Progenitor cell of endocrine pancreas (in vitro differentiated cells): ENCODE measurements at places on chromosomes 11 and 22. TPM values are rescaled to one million over a fixed set of nuclear protein-coding genes. Genes with fewer than 3 reads are reported as not detected.

GRCh38 chr11:14577835-14578529, 57.8 kb upstream of the PSMA1 start:
- peaks cover 4% of the 10 kb centered on the region for H3K4me1 ChIP-seq
- H3K4me3 ChIP-seq: no peak overlapping the region
- H3K36me3 ChIP-seq: peaks cover 17% of the 10 kb centered on the region
- H3K27ac ChIP-seq: no peak overlapping the region

DNA sequence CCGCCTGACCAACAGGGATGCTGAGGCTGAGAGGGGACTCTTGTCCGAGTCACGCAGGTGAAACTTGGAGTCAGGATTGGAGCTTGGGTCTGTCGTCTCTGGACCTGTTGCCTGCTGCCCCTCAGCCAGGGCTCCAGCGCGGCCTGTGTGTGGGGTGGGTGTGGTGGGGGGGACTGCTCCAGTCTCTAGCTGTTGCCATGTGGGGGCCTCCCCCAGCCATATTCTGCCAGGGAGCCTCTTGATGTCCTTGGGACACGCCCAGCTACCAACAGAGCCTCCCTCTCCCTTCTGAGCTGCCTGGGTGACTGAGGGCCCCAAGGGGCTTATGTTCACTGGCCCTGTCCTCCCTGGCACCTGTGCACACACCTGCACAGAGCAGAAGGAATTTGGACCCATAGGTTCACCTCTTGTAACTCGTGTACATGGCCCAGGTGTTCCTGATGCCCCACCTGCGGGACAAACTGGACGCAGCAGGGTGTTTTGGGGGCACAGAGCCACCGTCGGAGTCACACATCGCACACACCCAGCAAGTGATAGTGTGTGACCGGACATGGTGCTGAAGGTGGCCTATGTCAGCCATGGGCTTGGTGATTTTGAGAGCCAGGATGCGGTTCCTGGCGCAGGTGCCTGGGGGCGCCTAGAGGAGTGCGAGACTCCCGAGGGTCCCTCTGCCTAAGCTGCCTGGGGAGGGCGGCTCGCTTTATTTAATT, 252.3 kb downstream of the TBC1D22A start:
- no peaks in the 10 kb centered on the region for H3K27me3 ChIP-seq
- peaks cover 2% of the 10 kb centered on the region for H3K36me3 ChIP-seq
- peaks cover 3% of the 10 kb centered on the region for H3K4me1 ChIP-seq
- H3K4me3 ChIP-seq: no peak overlapping the region
- no peak for DNase-seq

GRCh38 chr11:36449561-36450096, 60.4 kb downstream of the TRAF6 start:
- no peak overlapping the region for H3K27ac ChIP-seq
- peaks cover 9% of the 10 kb centered on the region for H3K27me3 ChIP-seq
- no peaks in the 10 kb centered on the region for H3K36me3 ChIP-seq
- H3K4me1 ChIP-seq: peaks cover 23% of the 10 kb centered on the region
- no peak overlapping the region for H3K4me3 ChIP-seq

DNA sequence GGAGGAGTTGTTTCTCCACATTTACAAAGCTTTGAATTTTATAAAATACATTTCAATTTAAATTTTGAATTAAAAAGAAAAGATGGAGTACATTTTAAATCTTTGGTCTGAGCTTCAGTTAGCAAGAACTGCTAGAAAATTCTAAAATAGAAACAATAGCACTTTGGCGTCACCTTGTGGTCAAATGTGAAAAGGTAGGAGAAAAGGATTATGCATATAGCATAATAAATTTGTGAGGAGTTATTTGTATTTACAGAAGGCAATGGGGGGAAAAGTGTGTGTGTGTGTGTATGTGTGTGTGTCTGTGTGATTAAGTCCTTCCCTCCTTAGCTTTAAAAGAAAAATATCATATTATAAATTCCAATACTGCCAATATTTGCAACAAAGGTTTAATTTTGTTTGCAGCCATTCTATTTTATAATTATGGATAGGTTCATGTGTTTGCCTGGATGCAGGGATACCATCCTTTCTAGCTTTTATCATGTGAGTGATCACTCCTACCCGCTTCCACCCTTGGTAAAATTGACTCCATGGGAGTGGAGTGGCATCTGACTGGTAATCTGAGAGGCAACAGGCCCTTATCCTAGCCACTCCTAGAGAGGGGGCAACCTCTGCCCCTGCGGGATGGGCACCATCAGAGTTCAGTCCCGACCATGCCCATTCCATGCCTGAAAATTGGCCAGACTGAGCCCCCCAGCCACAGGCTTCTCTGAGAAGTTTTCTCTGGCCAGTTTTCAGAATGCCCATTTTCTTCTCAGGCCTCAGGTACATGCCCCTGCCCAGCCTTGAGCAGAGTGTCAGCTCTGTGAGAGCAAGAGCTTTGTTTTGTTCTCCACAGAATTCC, 13.6 kb upstream of the LGR4 start:
- peak overlapping the region; percentile 81 for H3K27ac ChIP-seq
- DNase-seq: peak; percentile 27
- no peak overlapping the region for H3K4me3 ChIP-seq
- H3K27me3 ChIP-seq: no peaks in the 10 kb centered on the region
- H3K4me1 ChIP-seq: peaks cover 5% of the 10 kb centered on the region

Gene KRTAP5-10
- total RNA-seq: 0.41 TPM in 1 of 2 replicates, not detected in the other

DNA sequence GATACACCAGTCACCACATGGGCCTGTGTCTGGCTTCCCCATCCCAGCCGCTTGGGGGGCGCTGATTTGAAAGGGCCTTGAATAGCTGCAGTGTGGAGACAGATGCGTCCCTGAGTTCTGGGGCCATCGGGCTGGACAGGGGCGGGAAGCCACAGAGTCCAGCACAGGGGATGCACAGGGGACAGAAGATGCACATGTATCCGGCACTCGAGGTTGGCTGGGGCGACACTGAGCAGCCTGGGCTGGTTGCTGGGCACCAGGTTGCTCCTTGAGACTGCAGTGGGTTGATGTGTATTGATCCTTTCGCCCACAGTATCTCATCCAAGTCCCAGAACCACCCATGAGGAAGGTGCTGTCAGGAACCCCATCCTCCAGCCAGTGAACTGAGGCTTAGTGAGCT, 99.3 kb upstream of the SYT13 start:
- no peak for DNase-seq
- no peak overlapping the region for H3K4me3 ChIP-seq
- H3K27me3 ChIP-seq: peaks cover 21% of the 10 kb centered on the region
- no peak overlapping the region for H3K27ac ChIP-seq

- H3K27ac ChIP-seq: peak overlapping the region; percentile 13
- H3K4me3 ChIP-seq: no peak overlapping the region
- no peaks in the 10 kb centered on the region for H3K27me3 ChIP-seq
- peaks cover 13% of the 10 kb centered on the region for H3K4me1 ChIP-seq
Observed at GRCh38 chr22:31271485-31271884, 20.8 kb downstream of the PIK3IP1 start.

DNA sequence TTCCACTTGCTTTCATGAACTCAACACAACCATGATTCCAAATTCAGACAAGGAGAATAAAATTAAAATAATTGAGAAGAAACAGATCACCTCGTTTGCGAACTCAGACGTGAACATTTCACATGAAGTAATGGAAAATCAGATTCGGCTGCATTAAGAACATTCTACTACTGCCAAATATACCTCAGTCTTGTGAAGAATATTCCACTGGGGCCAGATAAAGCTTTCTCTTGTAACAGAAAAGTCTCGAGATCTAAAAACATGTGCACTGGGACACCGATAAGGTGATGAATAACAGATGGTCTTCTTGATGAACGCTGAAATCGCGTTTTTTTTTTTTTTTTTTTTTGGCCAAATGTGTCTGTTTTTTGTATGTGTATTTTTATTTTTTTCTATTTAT, 761.1 kb downstream of the BRD1 start:
- H3K4me3 ChIP-seq: no peak overlapping the region
- no peaks in the 10 kb centered on the region for H3K36me3 ChIP-seq
- DNase-seq: no peak
- H3K27me3 ChIP-seq: peaks cover 18% of the 10 kb centered on the region
- no peaks in the 10 kb centered on the region for H3K4me1 ChIP-seq

GRCh38 chr11:123799438-123799837, 6.7 kb downstream of the OR6M1 start:
- H3K36me3 ChIP-seq: no peaks in the 10 kb centered on the region
- H3K27me3 ChIP-seq: no peaks in the 10 kb centered on the region
- H3K4me1 ChIP-seq: peaks cover 24% of the 10 kb centered on the region
- H3K27ac ChIP-seq: no peak overlapping the region
- no peak overlapping the region for H3K4me3 ChIP-seq

DNA sequence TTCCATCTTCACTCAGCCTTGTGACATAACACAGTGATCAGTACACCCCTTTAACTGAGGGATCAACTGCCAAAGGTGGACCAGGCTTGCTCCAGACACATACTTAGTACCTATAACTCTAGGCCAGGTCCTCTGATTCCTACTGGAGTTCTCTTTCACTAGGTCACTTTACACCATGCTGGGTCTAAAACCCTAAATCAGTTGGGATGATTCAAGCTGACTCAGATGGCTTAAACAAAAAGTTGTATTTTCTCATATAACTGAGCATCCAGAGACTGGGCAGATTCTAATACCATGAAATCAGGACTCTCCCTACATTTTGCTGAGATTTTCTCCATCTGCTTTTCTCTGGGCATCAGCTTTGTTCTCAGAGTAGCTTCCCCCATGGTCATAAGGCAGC, 26.0 kb upstream of the FLI1 start:
- DNase-seq: no peak
- peaks cover 71% of the 10 kb centered on the region for H3K27me3 ChIP-seq
